ENCODE measurements at places on chromosomes 2 and 18.

GRCh38 chr2:225009768-225010167 is 32.5 kb downstream of the DOCK10 start:
- ATAC-seq: peak; percentile 18

GRCh38 chr2:156837635-156838370 is 401.6 kb downstream of the GPD2 start:
- no peak for ATAC-seq

GRCh38 chr2:163527381-163527780 is 208.4 kb downstream of the FIGN start:
- ATAC-seq: no peak

- no peak for ATAC-seq
These were observed 3.4 kb upstream of the SPATS2L start for GRCh38 chr2:200302940-200303727.

DNA sequence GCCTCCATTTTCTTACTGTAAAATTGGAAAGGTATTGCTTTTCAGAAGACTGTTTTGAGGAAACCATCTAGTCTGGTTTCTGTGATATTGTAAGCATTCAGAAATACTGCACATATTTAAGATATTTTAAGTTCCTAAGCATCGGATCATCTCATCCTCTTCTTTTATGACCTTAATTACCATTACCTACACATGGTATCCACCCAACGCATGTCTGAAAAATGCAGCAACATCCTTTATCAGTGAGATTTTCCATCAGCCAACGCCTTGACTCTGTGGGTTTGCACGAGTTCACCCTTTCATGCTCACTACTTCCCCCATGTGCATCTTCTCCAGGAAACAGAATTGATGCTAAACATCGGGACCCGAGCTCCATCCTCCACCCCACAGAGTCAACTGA is 84.3 kb downstream of the COL4A4 start:
- ATAC-seq: peak; percentile 22

GRCh38 chr2:233463586-233463985 is 103.0 kb downstream of the USP40 start:
- ATAC-seq: no peak

- ATAC-seq: no peak
These were observed 755.7 kb upstream of the HS6ST1 start for GRCh38 chr2:129074298-129074920.

- no peak for ATAC-seq
These were observed 47.3 kb upstream of the ODC1 start for GRCh38 chr2:10495311-10495987.

GRCh38 chr18:58405107-58405898 is 223.6 kb downstream of the ALPK2 start:
- no peak for ATAC-seq

DNA sequence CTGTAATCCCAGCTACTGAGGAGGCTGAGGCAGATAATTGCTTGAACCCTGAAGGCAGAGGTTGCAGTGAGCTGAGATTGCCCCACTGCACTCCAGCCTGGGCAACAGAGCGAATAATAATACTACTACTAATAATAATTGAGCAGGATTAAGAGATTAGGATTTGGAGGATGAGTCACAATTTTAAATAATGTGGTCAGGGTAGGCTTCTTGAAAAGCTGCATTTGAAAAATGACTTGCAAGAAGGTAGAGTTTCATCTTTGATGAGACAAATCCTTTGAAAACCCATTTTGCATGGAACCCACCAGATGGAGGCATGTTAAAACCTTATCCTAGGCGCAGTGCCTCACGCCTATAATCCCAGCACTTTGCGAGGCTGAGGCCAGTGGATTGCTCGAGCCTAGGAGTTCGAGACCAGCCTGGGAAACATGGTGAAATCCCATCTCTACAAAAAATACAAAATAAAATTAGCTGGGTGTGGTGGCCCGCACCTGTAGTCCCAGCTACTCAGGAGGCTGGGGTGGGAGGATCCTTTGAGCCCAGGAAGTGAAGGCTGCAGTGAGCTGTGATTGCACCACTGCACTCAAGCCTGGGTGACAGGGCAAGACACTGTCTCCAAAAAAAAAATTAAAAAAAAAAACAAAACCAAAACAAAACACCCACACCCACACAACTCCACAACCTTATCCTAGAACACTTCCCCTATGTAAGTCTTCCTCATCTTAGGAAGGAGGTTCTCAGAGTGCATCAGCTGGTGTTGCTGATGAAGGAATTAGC is 3.3 kb upstream of the ATP8B1 start:
- ATAC-seq: peak; percentile 2

DNA sequence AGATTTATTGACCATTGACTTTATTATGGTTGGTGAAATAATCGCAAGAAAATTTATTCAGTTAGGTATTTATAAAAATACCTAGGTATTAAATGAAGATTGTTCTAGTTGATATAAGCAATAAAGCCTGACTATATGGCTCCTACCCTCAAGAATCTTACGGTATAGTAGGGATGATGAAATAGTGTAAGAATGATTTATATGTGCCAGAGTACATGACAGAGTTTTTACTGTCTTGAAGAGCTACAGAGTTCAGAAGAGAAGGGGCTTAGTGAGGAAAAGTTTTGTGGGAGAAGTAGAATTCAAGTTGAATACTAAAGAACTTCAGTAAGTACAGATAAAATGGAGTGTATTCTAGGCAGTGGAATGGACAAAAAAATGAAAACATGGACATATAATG is 9.7 kb downstream of the CREB1 start:
- no peak for ATAC-seq

DNA sequence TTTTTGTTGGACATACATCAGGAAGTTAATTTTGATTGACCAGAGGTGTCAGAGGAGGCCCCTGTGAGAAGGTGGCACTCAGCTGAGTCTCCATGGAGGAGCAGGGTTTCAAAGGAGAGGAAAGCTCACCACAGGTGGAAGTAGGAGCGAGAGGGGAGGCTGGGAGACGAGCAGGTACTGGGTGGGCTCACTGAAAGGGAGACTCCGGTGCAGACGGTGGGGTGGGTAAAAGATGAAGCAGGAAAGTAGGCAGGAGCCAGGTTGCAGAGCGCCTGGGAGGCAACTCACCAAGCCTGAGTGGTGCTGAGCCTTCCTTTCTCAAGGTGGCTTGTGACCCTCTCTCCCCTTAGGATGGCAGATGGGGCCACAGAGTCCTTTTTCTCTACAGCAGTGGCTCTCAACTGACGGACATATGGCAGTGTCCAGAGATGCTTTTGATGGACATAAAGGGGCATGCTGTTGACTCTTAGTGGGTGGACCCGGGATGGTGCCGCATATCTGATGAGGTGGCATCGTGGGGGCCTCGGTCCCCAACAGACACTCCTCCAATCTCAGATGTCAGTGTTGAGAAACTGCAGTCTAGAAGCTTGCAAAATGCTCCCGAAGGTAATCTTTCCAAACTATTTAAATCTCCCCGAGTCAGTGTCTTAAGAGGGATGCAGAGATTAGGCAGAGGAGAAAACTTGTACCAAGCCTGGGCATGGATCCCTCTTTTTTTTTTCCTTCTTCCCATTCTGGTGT is 64.0 kb downstream of the LPIN1 start:
- ATAC-seq: no peak

DNA sequence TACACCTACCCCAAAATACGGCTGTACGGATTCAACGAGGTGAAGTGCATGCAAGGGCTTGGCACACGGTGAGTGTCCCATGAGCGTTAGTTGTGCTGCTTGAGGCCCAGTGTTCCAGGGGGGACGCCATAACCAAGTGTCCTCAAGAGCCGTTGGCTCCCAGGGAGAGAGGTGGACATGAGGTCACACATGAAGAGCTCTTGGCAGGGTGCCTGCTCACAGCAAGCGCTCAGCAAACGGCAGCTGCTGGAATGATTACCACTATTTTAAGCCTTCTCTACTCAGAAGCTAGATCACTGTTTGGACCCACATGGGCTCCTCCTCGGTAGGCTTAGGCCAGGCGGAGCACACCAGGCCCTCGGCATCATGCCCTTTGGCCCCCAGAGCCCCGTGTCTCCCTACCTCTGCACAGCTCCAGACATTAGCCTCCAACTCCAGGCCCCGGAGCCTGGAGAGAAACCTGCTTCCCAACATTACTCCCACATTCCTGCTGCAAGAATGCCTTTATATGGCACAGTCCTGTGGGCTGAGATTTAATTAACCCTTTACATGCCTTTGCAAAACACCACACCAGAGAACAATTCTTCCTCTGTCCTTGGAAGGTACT is 68.4 kb upstream of the PPP1CB start:
- peak; percentile 76 for ATAC-seq

DNA sequence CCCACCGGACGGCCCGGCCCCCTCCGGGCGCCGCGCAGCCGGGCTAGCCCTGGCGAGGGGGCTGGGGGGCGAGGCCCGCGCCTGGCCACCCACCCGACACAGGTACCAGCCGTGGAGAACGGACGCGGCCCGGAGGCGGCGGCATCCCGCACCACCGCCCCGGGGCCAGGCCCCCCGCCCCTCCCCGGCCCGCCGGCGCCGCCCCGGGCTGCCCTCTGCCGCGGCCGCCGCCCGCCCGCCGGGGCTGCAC is 405 bp downstream of the SOS1 start:
- ATAC-seq: no peak

GRCh38 chr2:74205596-74205995 is 7.2 kb downstream of the MTHFD2 start:
- no peak for ATAC-seq

DNA sequence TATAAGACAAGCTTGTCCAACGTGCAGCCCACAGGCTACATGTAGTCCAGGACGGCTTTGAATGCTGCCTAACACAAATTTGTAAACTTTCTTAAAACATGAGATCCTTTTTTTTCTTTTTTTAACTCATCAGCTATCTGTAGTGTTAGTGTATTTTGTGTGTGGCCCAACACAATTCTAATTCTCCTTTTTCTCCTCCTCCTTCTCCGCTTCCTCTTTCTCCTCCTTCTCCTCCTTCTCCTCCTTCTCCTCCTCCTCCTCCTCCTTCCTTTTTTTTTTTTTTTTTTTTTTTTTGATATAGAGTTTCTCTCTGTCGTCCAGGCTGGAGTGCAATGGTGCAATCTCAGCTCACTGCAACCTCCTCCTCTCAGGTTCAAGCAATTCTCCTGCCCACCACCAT is 39.3 kb upstream of the GTF2A1L start:
- no peak for ATAC-seq

DNA sequence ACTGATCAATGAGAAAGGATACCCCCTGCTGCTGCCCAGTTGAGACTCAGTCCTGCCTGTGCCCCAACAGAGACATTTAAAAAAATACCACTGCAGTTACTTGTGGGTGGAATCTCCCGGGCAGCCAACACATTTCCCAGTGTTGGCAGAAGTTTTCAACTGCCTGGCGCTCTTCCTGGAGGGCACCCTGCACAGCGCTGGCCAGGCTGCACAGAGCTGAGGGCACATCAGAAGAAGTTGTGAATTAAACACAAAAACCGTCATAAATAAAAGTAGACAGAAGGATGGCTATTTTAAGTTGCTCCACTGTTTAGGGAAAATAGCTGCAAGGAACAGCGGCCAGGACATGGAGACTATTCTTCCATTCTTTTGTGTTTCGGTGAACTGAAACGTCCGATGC is 110.2 kb upstream of the THOC1 start:
- no peak for ATAC-seq

GRCh38 chr2:102235491-102235890 is 48.7 kb downstream of the IL1RL2 start:
- peak; percentile 75 for ATAC-seq

DNA sequence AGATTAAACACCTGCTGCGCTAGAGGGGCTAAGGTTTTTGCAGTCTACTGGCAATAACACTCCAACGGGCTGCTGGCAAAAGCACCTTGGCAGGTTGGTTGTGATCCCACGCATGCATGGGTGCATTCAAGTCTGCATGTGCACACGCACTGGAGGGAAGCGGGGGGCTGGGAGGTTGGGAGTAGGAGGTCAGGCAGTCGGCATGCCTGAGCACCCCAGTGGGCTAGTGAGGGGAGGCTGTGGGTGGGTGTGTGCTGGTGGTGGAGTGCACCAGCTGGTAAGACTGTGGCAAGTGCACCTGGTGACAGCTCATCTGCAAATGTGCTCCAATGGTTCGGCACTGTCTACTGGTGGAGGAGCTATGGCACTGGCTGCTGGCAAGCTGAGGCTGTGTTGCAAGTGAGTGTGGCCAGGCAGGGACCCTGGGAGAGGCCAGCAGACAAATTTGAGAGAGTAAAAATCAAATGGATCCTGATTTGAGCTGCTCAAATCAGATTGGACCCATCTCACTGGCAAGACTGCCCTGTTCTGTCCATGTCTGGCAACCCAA is 460.6 kb upstream of the DSEL start:
- no peak for ATAC-seq

GRCh38 chr2:159946326-159946999 is 116.0 kb downstream of the PLA2R1 start:
- peak; percentile 74 for ATAC-seq

- peak; percentile 40 for ATAC-seq
These were observed 39.5 kb upstream of the GMCL1 start for GRCh38 chr2:69789772-69790600.

DNA sequence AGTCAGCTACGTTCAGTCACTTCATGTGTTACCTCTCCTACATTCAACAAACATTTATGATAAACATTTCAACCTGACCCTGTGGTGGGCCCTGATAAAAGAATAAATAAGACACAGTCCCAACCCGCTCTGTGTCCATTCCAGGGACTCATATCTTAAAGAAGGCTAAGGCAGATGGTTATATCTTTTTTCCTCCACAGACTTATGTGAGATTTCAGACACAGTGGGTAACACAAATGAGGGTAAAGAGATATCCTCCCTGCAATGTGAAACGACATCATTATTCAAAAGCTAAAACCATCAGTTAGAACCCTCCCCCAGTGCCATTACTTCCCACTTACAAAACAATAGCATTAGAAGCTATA is 11.1 kb upstream of the HNRNPLL start:
- ATAC-seq: no peak

DNA sequence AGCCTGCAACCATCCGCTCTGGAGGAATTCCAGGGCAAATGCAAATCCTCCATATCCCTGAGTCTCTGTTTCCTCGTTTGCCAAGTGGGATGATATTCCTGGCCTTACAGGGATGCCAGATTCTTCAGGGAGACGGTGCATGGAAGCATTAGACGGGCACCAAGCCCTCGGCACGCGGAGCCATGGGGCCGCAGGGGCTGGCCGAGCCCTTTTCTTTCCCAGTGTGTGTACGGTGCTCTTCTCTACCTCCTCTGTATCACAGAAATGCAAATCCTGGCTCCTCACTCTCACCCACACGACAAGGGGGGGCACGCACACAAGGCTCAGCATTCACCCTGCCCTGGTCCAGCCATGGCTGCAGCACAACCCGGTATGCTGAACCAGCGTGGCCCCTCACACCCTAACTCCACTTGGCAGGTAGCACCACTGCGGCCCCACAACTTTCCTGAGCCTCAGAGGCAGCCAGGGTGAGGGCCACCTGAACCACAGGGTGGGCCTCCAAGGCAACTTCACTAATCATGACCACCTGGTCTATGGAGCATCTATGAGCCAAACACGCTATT is 64.1 kb upstream of the SALL3 start:
- no peak for ATAC-seq

DNA sequence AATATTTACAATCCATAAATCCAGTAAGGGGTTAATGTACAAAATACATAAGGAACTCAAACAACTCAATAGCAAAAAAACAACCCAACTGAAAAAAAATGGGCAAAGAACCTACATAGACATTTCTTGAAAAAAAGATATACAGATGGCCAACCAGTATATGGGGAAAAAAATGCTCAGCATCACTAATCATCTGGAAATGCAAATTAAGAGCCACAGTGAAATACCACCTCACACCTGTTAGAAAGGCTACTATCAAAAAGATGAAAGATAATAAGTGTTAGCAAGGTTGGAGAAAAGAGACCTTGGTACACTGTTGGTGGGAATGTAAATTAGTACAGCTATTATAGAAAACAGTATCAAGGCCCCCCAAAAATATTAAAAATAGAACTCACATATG is 14.6 kb downstream of the AP1S3 start:
- no peak for ATAC-seq

- ATAC-seq: no peak
These were observed 168.4 kb upstream of the THUMPD2 start for GRCh38 chr2:39947294-39948015.
